K562 (cell line): ENCODE measurements at places on chromosomes 3 and 15. TPM values are rescaled to one million over a fixed set of nuclear protein-coding genes. Genes with fewer than 3 reads are reported as not detected.

The OXSR1 gene
- total RNA-seq: 48.6 and 56.4 TPM in 2 replicates

The BDH1 gene
- 0.11 and 0.27 TPM in 2 replicates for total RNA-seq

The MUSTN1 gene
- total RNA-seq: 0.78 TPM in 1 of 2 replicates, not detected in the other

The CPB1 gene
- total RNA-seq: 3.7 and 4.0 TPM in 2 replicates

The PLSCR2 gene
- total RNA-seq: 0.18 and 0.40 TPM in 2 replicates

The MCF2L2 gene
- 2.1 and 3.2 TPM in 2 replicates for total RNA-seq

The ARL13B gene
- total RNA-seq: 16.1 and 16.4 TPM in 2 replicates

DNA sequence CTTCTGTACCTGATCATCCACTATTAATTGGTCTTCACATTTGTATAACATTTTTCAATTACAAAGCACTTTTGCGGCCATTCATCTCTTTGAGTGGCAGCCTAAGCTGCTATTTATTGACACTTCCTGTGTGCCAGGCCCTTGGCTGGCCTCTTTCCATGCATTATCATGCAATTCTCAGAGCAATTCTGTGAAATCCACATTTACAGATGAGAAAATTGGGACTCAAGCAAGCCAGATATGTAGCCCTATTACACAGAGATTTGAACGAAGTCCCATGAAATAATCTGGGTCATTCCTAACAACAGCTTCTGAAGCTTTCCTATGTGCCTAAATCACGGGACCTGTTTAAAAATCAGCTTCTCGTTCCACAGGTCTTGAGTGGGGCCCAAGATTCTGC lies 17.4 kb downstream of the SLC6A1 start:
- no peak for DNase-seq

DNA sequence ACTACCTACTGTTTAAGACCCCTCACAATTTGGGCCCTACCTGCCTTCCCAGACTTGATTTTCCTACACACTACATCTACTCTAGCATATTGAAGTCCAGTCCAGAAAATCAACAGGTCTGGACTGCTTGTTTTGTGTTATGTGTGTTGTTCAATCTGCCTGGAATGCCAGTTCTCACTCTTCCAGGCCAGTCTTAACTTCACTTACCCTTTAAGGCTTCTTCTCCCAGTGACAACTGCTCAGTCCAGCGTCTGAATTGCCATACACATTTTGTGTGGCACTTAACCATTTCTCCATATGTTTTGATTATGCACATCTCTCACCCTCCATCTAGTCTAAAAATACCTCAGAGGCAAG lies 1.1 kb downstream of the TICRR start:
- no peak for DNase-seq

DNA sequence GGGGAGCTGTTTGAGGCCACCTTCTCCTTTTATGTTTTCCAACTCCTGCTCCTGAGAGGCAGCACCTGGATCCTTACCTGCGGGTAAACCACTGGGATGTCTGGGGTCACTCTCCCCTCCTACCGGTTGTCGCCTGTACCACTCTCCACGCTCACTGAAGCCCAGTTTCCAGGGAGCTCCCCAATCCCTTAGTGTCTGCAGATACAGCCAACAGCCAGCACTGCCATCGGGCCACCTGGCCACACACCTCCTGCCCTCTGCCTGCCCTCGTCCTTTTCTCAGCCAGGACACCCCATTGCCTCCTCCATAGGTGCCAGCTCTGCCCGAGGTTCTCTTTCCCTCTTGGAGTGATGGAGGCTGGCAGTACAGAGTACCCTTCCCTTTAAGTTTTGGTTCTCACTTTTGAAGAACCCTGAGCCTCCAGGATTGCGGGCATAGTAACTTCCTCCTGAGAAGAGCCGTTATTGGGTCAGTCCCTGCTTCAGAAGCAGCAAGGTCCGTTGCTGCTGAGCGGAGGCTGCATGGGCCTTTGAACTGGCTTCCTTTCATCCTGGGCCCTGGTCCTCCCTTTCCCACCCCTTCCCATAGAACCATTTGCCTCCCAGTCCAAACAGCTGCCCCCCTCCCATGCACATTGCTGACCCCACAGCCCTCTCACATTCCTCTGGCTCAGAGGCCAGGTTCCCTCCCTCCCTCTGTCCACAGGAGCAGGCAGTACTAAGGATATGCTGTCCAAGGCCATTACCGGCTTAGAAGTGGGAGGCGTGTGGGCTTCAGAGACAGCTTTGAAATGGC lies 30.9 kb downstream of the ARNT2 start:
- no peak for DNase-seq

DNA sequence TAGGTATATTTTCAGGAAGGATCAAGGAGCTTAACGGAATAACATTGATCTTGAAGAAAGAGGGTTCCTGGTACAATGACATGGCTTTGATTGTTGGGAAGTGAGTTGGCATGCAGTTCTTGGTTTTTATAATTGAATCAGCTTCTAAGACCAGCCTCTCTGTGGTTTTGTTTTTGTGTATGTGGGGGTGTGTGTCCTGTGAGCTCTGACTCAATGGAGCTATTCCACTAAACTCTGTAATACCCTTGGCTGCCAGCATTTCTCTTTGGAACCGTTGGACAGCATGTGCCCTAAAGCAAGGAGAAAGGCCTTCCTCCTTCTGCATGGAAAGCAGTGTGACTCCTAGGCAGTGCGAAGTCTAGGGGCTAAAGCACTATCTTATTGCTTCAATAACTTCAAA lies 124.8 kb downstream of the EDEM1 start:
- DNase-seq: no peak

- no peak for DNase-seq
Observed at GRCh38 chr3:38283810-38284755, 2.0 kb downstream of the SLC22A14 start.

DNA sequence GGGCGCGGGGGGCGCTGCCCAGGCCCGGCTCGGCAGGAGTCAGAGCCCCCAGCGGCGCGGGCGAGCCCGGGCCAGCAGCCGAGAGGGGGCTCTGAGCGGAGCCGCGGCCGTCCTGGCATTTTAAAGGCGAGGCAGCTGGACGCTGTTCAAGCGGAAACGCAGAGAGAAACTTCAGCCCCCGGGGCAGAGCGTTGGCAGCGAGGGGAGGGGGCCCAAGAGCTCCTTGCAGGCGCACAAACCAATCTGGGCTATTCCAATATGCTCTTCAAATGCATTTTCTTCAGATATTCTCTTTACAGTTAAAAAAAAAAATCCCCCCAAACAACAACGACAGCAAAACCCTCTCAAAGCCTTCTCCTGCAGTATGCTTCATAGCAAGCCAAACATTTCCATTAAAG lies at the start of gene CTXND1:
TSS of gene CTXND1 (minus strand) at position 93 of the 398 bp plus-strand sequence. CDS start 50,264 bp downstream, outside the sequence.
- DNase-seq: no peak

GRCh38 chr15:77057072-77057471 lies 13.8 kb downstream of the TSPAN3 start:
- DNase-seq: no peak

GRCh38 chr3:156206157-156206556 lies 85.8 kb downstream of the KCNAB1 start:
- no peak for DNase-seq
